Caco-2 (cell line): ENCODE measurements at places on chromosomes 2 and 18. TPM values are rescaled to one million over a fixed set of nuclear protein-coding genes. Genes with fewer than 3 reads are reported as not detected.

GRCh38 chr2:217654168-217654567 is 348.6 kb downstream of the TNS1 start:
- no peak for DNase-seq

GRCh38 chr2:143680885-143681405 is 551.7 kb downstream of the ARHGAP15 start:
- no peak for DNase-seq

DNA sequence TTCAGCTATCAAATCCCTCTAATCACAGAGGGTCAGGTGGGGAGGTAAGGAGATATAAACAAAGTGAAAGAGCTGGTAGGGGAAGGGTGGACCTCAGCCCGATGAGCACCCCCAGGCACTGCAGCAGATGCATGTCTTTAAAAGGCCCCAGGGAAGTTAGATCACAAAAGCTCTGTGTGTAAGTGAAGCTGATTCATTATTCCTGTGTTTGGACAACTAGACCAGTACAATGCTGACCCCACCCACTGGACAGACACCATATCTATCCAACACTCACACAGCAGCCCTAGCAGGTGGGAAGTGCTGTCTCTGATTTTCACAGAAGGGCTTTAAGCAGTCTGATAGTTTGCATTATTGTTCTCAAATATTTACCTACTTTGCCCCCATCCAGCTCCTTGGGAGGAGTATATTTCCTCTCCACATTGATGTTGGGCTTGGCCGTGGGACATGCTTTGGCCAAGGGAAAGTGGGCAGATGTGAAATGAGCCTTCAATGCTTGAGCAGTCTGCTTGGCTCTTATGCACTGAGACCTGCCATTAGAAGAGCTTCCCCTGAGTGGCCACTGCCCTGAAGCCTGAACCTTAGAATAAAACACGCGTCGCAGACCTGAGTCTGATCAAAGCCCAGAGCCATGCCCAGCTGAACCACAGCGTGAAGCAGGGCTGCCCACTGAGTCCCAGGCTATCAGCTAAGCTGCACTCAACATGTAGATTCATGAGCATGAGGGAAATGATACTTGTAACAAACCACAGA is 111.4 kb downstream of the COPS8 start:
- DNase-seq: no peak

GRCh38 chr2:141528990-141529389 is 601.8 kb downstream of the LRP1B start:
- no peak for DNase-seq

DNA sequence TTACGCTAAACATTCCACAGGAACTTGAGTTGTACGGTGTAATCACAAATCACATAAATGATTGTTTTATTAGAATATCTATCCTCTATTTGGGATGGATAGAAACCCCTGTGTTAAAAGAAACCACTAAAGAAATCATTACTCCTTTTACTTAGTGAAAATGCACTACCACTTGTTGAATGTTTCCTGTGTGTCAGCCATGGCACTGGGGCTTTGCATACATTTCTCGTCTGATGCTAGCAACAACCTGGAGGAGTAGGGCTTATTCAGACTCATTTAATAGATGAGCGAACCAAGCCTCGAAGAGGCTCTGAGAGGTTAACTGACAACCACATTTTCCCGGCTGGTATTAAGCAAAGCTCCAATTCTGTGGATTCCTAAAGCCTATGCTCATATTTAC is 60.5 kb upstream of the PELI1 start:
- no peak for DNase-seq

CCDC178 gene
- not detected in 2 replicates for total RNA-seq

DNA sequence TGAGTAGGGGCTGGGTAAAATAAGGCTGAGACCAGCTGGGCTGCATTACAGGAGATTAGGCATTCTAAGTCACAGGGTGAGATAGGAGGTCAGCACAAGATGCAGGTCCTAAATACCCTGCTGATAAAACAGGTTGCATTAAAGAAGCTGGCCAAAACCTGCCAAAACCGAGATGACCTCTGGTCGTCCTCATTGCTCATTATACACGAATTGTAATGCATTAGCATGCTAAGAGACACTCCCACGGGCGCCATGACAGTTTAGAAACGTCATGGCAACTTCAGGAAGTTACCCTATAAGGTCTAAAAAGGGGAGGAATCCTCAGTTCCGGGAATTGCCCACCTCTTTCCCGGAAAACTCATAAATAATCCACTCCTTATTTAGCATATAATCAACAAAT is 132.2 kb downstream of the ARL4C start:
- peak; percentile 46 for DNase-seq

DNA sequence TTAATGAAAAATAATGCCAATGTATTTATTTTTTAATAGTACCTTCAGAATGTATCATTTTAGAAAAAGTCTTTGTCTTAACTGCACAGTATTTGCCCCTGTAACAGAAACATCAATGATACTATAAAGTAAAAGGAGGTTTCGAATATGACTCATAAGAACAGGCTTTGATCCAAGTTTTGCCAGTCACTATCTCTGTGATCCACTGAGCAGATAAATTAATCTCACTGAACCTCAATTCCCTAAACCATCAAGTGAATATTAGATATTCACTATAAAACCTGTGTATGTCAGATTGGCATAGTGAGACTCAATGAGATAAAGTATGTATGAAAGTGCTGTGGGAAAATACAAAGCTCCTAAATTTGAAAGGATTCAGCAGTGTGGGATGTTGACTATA is 292.1 kb downstream of the EXOC6B start:
- DNase-seq: no peak

GRCh38 chr2:230457073-230457768 is 41.2 kb downstream of the SP100 start:
- no peak for DNase-seq

DNA sequence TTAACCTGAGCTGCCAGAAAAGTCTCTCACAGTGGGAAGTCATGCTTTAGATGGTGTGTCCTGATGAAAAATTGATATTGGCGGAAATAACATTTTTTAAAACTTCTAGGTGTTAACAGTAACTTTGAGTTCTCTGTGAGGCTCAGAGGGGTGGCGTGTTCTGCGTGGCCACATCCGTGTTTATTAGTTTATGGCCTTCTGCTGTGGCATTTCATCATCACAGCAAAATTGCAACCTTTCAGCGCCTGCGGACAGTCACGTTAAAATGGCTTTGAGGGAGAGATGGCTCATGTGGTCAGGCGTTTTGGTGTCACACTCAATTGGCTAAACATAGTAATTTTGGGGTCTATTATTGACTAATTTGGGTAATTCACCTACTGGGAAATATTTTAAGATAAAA is 42.4 kb downstream of the KLHL29 start:
- no peak for DNase-seq

DNA sequence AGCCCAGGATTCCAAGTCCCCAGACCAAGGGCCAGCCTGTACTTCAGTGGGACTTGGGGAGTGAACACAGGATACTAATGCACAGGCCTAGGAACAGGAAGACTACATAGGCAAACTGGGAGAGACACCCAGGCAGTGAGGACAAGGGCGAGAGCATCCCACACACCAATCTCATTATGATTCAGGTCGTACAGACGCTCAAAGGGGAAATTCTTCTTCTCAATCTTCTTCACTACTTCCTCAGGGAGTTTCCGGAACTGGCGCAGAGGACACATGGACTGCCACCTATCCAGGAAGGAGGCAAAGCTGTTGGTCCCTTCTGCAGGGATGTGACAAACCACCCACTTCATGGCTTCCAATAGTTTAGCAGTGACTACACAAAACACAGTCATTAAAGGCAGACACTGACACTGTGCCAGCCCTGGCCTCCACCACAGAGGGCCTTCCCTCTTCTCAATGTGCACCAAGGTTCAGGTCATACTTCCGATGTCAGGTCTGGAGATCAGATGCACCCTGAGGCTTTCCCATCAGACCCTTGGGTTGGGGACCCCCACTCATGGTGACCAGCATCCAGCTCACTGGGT is 18.0 kb downstream of the SNRNP200 start:
- no peak for DNase-seq

GRCh38 chr2:33598561-33599174 is 431 bp downstream of the FAM98A start:
- peak; percentile 48 for DNase-seq

DNA sequence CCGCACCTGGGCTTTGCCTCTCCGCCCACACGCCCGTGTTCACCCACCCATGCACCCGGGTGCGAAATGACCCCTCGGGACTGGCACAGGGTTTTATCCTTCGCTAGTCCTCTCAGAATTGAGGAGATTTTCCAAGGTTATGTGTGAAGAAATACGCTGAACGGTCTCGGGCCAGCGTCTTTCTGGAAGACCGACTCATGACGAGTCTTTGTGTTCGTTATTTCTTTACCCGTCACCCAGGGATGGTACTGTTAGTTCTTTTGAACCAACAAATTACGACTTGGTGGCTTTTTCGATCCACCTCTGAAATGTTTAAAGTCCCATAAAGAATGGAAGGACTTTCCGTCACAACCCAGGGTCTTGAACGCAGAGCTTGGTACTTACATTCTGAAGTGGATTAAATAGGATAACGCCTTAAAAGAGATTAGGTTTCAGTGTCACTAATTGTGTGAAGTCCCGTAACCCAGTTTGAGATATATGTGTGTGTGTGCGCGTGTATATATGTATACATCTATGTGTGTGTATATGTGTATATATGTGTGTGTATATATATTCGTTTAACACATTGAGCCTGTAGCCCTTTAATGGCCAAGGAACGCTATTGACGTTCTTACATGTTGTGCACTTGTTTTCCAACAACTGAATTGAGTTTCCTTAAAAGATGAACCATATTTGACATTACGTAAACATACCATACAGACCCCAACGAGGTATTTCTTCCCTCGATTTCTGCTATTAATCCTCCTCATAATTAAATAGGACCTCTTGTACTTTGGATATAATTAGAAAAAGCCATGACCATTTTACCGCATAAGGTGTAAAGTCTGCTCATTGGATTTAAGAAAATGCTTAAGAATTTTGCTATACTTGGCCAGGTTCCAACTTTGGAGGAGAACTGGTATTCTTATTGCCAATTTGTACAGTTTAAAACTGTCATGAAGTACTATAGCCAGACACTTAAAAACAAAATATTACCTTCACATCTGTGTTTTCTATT is 889 bp downstream of the ZC3H15 start:
- no peak for DNase-seq

- no peak for DNase-seq
Measured at GRCh38 chr2:239979243-239980023, 45.7 kb downstream of the NDUFA10 start.

- DNase-seq: no peak
Measured at GRCh38 chr2:193783681-193784080, 1588.9 kb upstream of the TMEFF2 start.

RUFY4 gene
- total RNA-seq: not detected in 2 replicates

DNA sequence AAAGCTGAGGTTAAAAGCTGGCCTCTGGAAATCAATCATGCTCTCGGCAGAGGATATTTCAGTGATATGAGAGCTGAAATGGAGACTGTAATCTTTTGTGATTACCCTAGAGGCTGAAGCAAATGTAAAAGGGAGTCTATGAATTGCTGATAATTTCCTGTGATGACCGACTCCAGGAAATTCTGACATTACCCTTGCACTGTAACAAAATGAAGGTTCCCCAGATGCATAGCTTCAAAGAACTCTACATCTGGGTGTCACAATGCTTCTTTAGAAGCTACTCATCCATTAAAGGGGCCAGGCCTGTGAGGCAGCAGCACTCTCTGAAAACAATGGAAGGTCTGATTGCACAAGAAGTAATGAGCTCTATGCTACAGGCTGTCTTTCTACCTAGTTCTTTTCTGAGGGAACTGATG is 268.2 kb upstream of the SESTD1 start:
- no peak for DNase-seq

DNA sequence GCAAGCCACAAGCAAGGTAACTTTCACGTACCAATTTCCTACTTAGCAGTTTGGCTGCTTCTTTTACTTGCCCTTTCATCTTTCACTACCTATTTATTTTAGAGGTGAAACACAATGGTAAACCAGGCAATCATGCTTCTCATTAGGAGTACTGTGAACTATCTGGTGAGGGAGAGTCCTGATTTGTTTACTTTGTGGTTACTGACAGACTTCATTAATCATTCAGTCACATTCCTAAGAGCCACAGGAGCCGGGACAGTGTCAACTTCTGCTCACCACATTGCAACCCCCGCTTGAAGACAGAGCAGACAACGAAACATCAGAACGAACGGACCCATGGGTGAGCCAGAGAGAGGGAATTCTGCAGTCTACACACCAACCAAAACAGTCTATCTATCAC is 28.8 kb downstream of the TUBB6 start:
- DNase-seq: peak; percentile 68

- no peak for DNase-seq
Measured at GRCh38 chr2:219709331-219709761, 81.9 kb downstream of the SLC4A3 start.

SIX2 gene
- total RNA-seq: 0.88 and 1.9 TPM in 2 replicates

GRCh38 chr2:219521066-219521880 is 7.0 kb downstream of the ASIC4 start:
- peak; percentile 73 for DNase-seq

GRCh38 chr2:126866451-126866850 is 32.2 kb upstream of the TEX51 start:
- no peak for DNase-seq

GRCh38 chr2:237752761-237753165 is 45.8 kb upstream of the RBM44 start:
- DNase-seq: no peak

IMMT gene
- 125 and 129 TPM in 2 replicates for total RNA-seq

DNA sequence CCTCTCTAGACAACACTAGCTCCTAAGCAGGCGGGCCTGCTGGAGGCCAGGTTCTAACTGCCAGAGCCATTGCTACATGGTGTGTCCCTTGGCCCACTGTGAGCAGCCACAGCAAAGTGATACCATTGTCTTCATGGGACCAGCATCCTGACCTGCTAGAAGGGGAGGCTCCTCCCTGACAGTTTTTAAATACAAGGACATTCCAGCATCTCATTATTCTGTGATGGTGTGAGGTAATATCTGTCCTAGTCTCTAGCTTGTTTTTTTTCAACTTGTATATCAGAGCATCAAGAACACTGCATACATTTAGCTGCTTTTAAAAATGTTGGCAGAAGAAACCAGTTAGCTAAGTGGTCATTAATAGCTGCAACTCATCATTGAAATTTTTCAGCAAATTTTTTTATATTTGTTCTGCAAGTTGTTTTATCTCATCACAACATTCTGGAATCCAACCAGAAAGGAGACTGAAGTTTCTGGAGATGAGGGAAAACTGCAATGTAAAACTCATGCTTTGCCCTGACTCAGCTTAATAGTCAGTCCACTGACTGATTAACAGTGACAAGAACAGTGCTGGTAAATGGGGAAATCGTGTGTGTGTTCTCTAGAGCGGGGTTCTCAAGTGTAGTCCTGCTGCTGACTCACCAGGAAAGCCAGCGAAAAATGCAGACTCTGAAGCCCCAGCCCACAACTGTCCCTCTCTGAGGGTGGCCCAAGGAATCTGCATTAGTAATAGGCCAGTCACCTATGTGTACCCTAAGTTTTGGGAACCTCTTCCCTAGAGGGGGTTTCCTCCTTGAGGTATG is 17.8 kb downstream of the MAPRE3 start:
- DNase-seq: no peak

GRCh38 chr18:9711361-9712129 is 3.4 kb downstream of the RAB31 start:
- no peak for DNase-seq

DNA sequence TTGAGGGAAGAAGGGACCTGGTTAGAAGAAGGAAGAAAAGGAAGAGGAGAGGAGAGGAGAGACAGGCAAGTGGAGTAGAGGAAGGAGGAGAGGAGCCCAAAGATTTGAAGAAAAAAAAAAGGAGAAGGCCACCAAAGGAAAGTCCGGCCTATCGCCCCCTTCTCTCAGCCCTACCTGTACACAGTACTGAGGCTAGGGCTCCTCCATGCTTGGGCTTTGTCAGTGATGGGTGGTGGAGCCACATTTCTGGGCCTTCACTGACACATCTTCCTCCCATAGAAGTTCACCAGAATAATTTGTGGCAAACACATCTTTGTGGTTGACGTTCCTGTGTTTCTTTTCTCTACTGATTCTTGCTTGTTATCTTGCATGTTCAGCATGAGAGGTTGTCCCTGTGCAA is 125.4 kb downstream of the DTNA start:
- no peak for DNase-seq
